Stimulated activated CD8-positive, alpha-beta memory T cell treated with anti-CD3 and anti-CD28 coated beads, Interleukin-4, amount 100 ng/mL, for 4 hours (primary cell): ENCODE measurements at places on chromosomes 1 and 21.

GRCh38 chr21:38646213-38646837, 148.0 kb upstream of the ERG start:
- DNase-seq = no peak

DNA sequence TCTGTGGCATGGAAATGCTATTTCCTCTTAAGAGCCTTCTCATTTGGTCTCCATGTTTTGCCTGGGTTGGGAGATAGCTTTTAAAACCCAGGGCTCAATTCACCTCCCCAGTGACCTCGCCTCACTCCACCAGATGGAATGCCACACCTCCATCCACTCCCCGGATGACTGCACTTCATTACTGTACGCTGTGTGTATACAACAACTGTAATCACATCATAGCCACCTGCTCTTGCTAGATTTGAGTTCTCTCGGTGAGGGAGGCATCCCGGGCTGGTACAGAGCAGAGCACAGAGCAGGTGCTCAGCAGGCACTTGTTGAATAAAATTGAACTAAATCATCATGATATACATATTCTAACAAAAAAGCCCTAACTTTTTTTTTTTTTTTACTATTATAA, 26.0 kb downstream of the SDE2 start:
- no peak for DNase-seq

- no peak for DNase-seq
Observed at GRCh38 chr1:106924360-106924759, 132.1 kb upstream of the PRMT6 start.

DNA sequence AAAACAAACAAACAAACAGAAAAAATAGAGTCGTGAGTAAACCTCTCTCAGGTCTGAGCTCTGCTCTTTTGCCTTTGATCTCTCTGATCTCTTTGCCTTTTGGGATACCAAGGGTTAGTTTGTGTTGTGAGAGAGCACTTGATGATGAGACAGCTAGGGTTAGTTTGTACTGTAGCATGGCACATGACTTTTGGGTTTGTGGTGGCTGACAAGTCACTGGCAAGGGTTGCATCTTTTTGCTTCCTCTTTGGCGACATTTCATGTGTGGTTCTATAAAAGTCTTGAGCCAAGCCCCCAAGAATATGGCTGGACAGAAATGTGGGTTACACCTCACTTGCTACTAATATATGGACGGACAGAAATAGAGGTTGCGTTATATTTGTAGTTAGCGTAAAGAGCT, 60.5 kb downstream of the TESK2 start:
- DNase-seq = no peak

GRCh38 chr1:105874621-105875020, 1181.9 kb upstream of the PRMT6 start:
- no peak for DNase-seq

DNA sequence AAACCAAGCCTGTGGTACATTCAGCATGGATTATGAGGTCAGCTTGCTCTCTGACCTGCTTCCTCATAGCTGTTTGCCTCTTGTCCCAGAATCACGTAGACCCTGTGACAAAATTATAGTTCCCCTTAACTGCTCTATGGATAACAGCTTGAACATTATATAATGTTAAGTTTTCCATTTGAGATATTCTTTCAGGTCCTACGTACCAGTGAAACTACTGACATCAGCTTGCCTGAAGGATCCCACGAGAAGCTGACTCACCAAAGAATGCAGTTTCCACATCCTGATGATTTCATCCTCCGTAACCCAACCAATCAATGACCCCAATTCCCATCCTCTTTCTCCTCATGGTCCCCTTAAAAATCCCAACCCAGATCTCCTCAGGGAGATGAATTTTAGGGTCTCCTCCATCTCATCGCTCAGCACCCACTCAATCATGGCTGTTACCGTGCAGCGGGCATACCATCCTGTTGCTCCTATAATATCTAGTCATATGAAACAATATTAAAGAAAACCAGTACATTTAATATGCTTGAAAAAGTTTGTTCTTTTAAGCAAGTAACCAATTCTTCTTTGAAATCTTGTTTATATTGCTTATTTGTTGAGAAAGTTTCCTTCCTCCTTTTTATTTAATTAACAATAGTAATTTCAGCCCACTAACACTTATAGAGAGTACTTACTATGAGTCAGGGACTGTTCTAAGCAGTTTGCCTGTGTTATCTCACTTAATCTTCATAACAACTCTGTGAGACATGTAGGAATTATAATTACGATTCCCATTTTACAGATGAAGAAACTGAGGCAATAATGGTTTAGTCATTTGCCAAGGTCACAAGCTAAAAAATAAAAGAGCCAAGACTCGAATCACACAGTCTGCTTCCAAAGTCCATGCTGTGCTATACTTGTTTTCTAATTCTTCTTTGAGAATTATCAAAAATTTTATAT, 27.4 kb downstream of the CHML start:
- DNase-seq = no peak

DNA sequence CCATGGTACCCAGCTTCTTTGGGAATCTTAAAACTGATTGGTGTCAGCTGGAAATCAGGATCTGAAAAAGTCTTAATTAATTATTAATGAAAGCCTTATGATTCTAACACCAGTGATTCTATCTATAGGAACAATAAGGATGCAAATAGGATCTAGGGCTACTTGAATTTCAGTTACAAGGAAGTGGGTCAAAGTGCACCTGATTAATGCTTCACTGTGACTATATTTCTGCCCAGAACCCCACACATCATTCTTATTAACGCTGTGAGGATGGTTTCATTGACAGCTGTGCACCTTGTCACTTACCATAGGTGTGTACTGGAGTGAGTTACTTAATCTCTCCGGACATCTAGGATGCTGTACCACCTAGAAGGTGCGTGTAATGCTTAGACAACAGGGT, 99.8 kb upstream of the ETV3 start:
- DNase-seq = no peak

DNA sequence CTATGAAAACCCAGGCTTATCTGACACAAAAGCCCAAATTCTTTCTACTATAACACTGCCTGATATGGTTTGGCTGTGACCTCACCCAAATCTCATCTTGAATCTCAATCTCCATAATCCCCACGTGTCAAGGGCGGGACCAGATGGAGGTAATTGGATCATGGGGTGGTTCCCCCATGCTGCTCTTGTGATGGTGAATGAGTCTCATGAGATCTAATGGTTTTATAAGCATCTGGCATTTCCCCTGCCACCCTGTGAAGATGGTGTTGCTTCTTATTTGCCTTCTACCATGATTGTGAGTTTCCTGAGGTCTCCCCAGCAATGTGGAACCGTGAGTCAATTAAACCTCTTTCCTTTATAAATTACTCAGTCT, 123.3 kb upstream of the USP24 start:
- no peak for DNase-seq

- no peak for DNase-seq
Observed at GRCh38 chr1:214515544-214516433, 35.6 kb downstream of the PTPN14 start.

DNA sequence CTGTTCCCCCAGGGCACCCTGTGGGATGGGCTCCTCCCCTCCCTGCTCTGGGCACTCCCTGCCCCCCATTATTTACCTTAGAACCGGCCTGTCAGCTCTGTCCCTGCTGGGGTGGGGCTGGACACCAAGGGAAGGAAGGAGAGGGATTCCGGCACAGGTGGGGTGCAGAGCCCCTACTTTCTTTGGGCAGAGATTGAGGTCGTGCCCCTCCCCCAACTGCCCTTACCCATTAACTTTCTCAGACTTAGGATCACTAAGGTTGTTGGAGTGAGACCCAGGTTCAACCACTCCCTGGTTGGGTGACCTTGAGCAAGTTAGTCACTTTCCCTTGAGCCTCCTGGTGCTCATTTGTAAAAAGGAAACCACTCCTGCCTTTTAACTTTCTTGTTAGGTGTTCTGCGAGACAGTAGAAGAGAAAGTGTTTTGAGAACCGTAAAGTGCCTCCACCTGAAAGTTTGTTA, 57.0 kb upstream of the SYNC start:
- no peak for DNase-seq

- no peak for DNase-seq
Observed at GRCh38 chr21:46347203-46347550, 23.2 kb downstream of the PCNT start.

DNA sequence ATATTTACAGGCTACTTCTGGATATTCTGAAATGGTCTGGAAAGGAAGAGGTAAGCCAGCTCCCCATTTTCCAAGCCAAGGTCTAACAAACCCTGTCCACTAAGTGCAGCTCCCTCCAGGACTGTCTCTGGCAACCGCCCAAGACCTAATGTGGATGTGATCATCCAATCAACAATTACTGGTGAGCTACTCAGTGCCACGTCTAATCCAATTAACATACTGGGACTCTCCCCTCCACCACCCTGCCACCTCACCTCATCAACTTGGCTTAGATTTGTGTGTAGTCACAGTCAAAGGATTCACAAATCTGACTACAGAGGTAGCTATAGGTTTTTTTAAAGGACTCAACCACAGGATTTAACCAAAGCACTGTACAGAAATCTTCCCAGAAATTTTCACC, 25.4 kb upstream of the S100A7 start:
- DNase-seq = no peak

DNA sequence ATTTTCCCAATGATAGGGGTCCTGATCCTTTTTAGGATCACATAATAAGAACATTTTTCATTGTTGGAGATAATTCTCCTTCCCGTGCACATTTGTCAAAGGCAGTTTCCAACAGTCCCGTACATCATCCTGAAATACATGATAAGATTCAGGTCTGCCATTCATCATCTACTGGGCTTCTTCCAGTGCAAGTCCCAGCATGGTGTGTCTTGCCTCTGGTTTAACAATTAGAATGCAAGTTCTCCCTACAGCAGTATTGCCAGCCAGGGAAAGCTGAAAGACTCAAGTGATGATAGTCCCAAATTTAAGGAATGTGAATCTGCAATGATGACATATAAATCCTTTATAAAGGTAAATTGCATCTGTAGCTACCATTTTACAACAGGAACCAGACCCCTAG, 146.2 kb downstream of the DAB1 start:
- DNase-seq = no peak

- no peak for DNase-seq
Observed at GRCh38 chr1:103937763-103938357, 188.2 kb downstream of the AMY1C start.

DNA sequence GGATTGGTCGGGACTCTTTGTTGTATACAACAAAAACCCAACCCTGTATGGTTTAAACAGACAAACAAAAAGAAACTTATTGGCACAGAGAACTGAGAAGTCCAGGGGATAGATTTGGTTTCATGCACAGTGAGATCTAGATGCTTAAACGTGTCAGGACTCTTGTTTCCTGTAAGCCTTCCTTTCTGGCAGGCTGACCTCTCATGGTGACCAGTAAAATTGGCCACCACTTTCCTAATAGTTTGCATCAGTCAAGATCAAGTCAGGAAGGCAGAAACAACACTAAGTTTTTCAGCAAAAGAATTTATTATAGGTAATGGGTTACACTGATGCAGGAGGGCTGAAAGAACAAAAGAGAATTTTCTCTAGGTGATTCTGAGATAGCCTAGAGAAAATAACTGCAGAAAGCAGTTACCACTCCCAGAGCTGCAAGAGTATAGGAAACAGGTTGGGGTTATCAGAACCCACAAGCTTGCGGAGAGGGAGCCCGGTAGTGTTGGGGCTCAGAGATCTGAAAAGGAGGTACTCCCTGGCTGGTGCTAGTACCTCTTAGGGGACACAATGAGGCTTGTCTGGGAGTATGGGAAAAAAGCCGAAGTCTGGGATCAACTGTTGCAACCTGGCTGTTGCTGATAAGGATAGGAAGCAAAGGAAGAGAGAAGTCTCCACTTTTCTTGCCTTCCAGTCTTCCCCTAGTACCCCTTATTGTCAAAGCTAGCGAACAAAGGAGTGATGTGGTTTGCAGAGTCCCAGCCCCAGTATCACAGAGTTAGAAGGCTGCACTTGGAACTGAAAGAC, 21.4 kb downstream of the CITED4 start:
- DNase-seq = no peak

GRCh38 chr1:81374481-81374880, 426.3 kb upstream of the ADGRL2 start:
- no peak for DNase-seq

DNA sequence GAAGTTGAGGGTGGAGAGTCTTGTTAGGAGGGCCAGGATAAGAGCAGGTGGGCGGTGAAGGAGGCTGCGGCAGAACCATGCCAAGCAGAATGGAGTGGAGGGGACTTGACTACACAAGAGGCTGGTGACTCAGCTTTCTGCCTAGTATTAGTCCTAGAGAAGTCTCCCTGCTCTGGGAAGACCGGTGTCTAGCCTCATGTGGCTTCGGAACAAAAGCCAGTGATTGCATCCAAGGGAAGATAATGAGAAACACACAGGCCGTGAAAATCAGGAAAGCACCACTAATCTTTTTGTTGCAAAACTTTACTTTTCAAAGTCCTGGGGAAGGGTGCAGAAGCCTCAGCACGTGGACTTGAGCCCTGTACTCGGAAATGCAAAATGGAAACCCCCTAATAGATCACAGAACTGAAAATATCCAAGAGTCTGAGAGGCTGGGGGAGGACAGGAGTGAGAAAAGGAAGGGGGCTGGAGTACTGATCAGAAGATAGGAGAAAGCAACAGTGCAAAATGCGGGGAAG, 31.4 kb downstream of the DDR2 start:
- DNase-seq = no peak

- no peak for DNase-seq
Observed at GRCh38 chr21:42533963-42534355, 20.3 kb downstream of the SLC37A1 start.

DNA sequence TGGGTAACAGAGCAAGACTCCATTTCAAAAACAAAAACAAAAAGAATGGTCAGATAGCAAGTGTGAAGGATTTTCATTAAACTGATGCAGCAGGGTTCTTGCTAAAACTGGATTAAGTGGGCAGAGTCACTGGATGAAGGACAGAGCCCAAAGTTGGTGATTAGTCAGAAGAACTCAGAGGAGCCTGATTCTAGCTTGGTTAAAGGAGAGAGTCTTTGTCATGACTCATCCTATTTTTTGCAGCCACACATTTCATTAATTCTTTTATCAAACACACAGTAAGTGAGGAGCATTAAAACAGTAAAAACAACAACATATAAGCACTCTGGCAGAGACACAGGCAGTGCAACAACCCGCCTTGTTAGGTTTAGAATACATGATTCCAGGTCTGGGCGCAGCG, 56.0 kb upstream of the EDARADD start:
- no peak for DNase-seq

GRCh38 chr21:36784947-36785346, 86.0 kb downstream of the SIM2 start:
- DNase-seq = no peak

GRCh38 chr1:33763406-33763805, 100.5 kb upstream of the HMGB4 start:
- DNase-seq = no peak

DNA sequence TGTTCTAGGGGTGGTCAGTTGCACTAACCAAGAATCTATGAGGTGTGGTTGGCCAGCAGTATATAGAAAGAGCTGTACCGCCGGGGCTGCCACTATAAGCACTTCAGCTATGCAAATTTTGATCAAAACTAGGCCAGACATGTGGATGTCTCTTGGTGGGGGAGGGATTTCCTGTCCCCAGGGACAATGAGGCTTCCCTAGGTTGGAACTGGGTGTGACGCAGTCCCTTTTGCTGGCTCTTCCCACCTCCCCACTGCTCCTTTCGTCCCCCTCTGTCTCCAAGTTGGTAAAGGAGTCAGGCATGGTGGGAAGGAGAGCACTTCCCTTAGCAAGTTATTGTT, 13.6 kb downstream of the SDCCAG8 start:
- no peak for DNase-seq
